ENCODE measurements at places on chromosomes 3 and 15.

- DNase-seq, result no peak
These were observed 271.5 kb downstream of the TLE3 start for GRCh38 chr15:69825941-69826818.

GRCh38 chr3:106811376-106811775, 565.9 kb upstream of the CCDC54 start:
- no peak for DNase-seq

- no peak for DNase-seq
These were observed 25.7 kb downstream of the PBRM1 start for GRCh38 chr3:52660046-52660445.

GRCh38 chr15:37208146-37209040, 108.0 kb upstream of the MEIS2 start:
- DNase-seq, result no peak

DNA sequence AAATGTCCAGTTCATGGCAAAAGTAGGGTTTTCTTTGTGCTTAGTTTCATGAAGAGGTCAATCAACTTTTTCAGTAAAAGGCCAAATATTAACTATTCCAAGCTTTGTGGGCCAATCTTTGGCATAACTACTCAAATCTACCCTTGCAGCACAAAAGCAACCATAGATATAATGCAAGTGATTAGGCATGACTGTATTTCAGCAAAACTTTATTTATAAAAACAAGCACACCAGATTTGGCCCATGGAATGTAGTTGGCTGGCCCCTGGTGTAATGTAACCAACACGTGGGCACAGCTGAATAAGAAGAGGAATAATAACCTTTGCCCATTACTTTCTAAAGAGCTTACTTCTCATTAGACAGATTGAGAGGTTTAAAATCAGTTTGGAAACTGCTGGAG, 50.6 kb downstream of the CASR start:
- DNase-seq, result no peak

DNA sequence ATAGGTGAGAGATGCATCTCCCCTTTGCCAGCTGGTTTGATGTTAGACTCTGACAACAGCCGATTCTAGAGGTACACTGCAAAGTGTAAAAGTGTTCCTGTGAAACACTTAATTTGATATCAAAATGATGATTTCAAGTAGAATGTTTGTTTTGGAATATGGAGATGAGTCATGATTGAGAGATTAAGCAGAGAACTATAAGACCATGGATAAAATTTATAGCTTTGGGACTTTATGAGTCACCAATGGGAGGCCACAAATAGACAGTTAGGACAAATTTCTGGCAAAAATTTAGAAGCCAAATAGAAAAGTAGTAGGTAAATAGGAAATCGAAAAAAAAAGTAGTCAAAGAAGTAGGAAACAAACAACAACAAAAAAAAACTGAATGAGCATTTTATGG, 672.5 kb downstream of the NSUN3 start:
- DNase-seq, result no peak

DNA sequence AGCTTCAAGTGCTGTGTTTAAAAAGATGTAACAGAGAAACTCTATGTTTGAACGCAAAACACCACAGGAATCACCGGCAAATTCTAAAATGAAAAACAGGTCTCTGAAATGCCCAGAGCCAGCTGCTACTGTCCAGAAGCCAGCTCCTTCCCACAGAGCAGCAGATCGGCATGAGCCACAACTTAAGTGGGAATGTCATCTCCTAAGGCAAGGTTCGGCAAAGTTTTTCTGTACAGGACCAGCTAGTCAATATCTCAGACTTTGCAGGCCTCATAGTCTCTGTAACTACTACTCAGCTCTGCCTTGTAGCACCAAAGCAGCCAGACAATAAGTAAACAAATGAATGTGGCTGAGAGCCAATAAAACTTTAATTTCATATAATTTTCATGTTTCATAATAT, 4.9 kb downstream of the PLOD2 start:
- no peak for DNase-seq

GRCh38 chr3:136984837-136985236, 27.1 kb downstream of the IL20RB start:
- DNase-seq, result no peak
